Frontal cortex (tissue), 4 donors: ENCODE measurements at places on chromosomes 16 and 17.

- DNase-seq: no peak
Measured at GRCh38 chr16:23280483-23280967, 21.6 kb upstream of the SCNN1B start.

DNA sequence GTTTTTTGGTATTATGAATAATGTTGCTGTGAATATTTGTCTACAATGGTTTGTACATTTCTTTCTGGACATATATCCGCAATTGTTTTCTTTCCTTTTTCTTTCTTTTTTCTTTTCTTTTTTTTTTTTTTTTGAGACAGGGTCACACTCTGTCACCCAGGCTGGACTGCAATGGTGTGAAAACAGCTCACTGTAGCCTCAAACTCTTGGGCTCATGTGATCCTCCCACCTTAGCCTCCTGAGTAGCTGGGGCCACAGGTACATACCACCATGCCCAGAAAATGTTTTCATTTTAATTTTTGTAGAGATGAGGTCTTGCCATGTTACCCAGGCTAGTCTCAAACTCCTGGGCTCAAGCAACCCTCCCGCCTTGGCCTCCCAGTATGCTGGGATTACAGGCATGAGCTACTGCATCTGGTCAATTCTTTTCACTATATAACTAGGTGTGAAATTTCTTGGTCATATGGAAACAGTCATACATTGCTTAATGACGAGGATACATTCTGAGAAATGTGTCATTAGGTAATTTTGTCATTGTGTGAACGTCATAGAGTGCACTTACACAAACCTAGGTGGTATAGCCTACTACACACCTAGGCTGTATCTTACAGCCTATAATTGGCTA lies 15.2 kb downstream of the IL21R start:
- DNase-seq: no peak

DNA sequence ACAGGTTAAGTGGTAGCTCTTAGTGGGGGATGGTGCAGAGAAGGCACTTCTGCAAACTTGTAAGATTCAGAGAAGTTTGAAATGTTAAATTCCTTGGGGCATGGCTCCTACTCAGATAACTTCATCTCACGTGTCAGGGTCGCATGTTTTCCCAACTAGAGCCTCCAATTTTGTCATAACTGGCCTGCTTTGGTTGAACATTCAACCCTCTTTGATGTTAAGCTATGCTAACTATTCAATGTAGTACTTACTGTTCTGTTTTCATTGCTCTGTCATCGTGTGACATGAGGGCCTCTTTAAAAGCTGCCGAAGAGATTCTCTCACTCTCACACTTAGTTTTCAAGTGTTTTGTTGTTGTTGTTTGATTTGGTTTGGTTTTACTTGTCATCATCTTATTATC lies 280.8 kb downstream of the CDH11 start:
- DNase-seq: no peak

DNA sequence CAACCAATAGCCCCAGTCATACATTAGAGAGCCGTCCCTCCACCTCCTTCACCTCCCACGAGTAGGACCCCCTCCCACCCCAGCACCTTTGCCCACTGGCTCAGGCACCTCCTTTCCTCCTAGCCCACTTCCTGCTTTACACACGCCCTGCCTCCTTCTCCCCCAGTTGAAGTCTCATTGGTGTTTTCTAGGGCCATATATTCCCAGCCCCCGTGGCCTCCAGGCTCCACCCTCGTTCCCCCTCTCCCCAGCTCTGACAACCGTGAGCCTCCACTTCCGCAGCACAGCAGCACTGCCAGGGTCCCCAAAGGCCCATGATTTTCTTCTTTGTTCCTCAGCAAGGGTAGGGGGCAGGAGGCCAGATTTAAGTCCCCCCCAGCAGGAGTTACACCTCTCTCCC lies 340.3 kb upstream of the TNRC6C start:
- no peak for DNase-seq

GRCh38 chr17:19747829-19748806 lies at the start of gene ALDH3A1:
Gene ALDH3A1 (minus strand): TSS chr17:19748298. CDS start chr17:19745129, 3,169 bp downstream.
- no peak for DNase-seq
